ENCODE measurements at places on chromosomes 6 and 20.

DNA sequence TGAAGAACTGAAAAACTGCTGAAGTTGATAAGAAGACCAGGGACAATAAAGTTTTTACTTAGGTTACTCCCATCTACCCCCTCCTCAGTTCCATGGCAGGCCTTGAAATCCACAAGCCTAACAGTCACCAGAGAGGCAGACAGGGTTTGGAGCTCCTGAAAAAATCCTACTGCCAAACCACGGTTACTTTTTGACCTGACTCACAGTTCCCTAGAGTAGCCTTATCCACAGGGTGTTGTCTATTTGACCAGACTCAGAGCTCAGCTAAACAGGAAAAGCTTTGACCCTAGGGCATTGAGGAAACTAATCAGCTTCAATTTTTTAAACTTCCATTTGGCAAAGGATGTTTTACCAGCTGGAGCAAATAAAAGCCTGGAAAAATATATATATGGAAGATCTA is 257.7 kb upstream of the NT5E start:
- DNase-seq, result no peak

DNA sequence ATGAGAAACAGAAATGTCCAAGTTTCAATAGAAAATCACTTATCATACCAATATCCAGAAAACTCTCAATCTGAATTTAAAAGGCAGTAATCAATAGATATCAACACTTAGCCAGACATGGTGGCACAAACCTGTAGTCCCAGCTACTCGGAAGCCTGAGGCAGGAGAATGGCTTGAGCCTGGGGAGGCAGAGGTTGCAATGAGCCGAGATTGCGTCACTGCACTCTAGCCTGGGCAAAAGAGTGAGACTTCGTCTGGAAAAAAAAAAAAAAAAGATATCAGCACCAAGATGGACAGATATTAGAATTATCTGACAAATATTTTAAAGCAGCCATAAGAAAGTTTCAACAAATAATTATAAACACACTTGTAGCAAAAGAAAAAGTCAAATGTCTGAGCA is 47.0 kb downstream of the TCP11 start:
- no peak for DNase-seq

DNA sequence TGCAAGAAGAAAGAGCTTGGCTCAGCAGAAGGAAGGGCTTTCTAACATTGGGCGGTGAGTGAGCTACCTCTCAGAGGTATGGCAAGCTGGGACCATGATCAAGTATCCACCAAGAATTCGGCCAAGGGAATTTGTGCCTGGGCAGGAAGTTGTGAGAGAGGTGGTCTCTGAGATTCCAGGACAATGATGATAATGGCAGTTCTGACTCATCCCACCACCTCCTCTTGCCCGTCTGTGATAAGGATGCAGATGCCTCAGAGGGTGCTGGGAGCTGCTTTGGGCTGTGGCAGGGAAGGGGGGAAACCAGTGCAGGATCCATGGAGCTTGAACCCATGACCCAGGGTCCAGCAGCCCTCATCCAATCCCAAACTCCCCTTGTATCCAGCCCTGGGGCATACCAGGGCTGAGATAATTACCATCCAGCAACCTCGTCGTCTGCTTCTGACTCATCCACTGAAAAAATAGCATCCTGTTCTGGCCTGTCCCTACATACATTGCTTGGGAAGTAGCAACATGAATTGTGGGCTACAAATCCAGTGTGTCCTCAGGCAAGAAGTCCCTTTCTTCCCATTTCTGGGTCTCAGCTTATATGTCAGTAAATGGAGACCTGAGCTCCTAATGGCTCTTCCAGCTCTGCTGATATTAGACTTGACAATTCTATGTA is 5.9 kb downstream of the TGM6 start:
- no peak for DNase-seq

GRCh38 chr6:156931283-156931682 is 154.1 kb downstream of the ARID1B start:
- DNase-seq, result no peak

- DNase-seq, result no peak
Observed at GRCh38 chr6:163675611-163676010, 261.1 kb downstream of the QKI start.

DNA sequence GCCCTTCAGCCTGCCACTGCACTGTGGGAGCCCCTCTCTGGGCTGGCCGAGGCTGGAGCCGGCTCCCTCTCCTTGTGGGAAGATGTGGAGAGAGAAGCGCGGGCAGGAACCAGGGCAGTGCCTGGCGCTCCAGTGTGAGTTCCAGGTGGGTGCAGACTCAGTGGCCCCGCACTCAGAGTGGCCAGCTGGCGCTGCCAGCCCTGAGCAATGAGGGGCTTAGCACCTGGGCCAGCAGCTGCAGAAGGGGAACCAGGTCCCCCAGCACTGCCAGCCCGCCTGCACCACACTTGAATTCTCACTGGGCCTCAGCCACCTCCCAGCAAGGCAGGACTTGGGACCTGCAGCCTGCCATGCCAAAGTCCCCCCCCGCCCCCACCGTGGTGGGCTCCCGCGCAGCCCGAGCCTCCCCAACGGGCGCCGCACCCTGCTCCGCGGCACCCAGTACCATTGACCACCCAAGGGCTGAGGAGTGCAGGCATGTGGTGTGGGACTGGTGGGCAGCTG is 205.9 kb downstream of the CLVS2 start:
- DNase-seq, result no peak

DNA sequence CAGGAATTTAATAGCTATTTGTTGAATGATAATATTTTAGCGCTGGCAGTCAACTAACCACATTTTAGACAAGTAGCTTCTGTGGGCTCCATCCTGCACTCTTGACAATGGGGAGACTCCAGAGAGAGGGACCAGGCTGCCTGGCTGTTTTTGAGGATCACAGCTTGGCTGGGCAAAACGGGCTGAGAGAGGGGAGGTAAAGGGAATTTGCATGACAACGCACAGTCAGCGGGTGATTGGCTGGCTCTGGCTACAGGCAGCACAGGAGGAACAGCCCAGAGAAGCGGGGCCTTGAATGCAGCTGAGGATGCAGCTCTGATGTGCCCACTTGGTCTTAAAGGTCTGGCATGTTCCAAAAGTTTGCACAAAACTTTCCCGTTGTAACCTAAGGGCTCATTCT is 41.2 kb downstream of the LRFN2 start:
- no peak for DNase-seq

DNA sequence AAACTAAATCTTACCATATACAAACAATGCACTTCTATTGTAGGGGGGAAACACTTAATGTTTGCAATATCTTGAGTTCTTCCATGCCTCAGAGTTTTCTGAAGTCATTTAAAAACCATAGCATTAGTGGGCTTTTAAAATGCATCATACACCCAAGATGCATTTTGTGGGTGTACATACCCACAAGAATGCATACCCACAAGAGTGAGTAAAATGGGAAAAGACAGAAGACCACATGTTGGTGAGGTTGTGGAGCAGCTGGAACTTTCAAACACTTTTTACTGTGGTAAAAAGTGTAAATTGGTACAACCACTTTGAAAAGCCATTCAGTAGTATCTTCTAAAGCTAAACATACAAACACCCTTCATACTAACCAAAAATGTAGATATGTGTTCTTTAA is 57.5 kb downstream of the CYB5R4 start:
- no peak for DNase-seq

DNA sequence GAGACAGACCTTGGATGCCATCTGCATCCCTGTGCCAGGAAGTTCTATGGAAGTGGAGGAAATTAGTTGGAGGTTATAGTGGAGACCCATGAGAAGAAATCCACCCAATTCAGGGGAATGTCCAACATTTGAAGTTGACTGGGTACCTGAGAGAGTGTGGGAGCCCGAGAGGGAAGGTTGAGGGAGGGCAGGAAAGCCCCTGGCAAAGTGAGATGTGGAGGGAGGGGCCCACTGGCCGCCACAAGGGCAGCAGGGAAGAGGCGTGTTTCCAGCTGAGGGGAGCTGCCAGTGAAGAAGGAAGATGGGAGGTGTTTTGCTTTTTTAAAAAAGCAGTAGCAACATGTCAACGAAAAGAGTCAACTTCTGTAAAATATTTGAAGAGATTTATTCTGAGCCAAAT is 16.3 kb upstream of the SERPINB9 start:
- no peak for DNase-seq

DNA sequence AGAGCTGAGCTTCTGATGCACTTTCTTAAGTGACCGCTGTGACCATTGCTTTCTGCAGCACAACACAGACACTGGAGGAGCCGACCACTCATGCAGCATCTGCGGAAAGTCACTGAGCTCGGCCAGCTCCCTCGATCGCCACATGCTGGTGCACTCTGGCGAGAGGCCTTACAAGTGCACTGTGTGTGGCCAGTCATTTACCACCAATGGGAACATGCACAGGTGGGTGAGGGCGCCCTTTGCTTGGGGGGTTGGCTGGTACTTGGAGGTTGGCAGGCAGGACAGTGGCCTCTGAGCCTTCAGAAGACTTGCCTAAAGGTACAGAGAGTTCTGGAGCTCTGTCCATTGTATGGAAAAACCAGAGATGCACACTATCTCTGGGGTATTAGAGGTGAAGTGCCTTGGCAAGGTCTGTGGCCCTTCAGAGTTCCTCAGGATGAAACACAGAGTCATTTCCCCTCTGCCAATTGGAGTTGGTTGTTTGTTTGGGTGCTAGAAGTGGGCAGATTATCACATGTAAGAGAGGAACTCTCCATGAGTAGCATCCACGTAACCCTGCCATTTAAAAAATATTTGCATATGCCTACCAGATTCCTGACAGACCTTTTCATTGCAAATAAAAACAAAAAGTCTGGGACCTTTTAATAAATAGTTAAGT is 81.5 kb downstream of the RREB1 start:
- no peak for DNase-seq

GRCh38 chr6:37029249-37029971 is 24.0 kb downstream of the FGD2 start:
- DNase-seq, result no peak

GRCh38 chr6:108115598-108116058 is 41.1 kb upstream of the OSTM1 start:
- no peak for DNase-seq

DNA sequence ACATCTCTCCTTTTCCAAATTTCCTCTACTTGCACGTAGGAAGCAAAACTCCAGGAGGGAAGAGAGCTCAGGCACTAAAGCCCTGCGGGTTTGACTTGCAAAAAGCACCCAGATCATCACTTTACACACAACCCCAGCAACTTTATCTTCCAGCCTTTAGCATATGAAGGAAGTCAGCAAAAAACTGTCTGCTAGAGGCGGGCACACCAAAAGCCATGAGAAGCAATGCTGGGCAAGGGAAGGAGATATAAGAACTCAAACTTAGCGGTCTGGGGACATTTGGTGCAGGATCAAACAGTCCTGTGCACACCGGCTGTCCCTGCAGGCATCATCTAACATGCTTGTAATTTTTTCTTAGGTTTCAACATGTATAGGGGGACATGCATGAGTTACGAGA is 113.3 kb downstream of the JPH2 start:
- DNase-seq, result no peak

GRCh38 chr20:63573647-63574131 is 350 bp downstream of the HELZ2 start:
- DNase-seq, result no peak

DNA sequence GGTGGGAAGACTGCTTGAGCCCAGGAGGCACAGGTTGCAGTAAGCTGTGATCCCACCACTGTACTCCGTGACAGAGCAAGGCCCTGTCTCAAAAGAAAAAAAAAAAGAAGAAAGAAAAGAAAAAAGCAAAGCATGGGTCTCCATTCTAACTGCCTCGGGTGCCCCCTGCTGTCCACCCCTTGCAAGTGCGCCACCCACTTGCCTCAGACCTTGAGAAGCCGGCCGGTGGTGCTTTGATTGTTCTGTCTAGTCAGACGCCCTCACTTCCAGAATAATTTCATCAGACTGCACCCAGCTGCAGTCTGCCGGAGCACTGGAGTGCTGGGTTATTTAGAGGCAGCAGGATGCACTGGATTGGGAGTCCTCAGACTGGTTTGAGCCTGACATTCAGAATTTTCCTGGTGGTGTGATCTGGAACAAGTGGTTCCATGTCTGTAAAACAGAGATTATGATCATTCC is 17.6 kb upstream of the TM9SF4 start:
- DNase-seq, result peak; percentile 49

DNA sequence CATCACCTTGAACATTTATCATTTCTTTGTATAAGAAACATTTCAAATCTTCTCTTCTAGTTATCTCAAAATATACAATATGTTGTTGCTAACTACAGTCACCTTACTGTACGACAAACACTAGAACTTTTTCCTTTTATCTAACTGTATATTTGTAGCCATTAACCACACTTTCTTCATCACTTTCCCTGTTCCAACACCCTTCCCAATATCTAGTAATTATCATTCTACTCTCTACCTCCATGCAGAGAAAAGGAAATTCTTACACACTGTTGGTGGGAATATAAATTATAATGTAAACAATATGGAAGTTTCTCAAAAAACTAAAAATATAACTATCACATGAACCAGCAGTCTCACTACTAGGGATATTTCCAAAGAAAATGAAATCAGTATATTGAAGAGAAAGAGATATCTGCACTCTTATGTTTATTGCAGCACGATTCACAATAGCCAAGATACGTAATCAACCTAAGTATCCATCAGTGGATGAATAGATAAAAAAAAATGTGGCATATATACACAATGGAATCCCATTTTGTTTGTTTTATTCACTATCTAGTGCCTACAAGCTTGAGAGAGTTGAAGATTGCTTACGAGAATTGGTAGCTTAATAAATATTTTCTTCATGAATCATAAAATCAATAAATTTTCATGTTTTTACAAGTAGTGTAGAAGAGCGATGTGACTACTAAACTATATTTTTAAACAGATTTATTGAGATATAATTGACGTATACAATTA is 2.4 kb downstream of the RHAG start:
- DNase-seq, result no peak

- no peak for DNase-seq
Observed at GRCh38 chr6:118494091-118494490, 54.0 kb upstream of the PLN start.

DNA sequence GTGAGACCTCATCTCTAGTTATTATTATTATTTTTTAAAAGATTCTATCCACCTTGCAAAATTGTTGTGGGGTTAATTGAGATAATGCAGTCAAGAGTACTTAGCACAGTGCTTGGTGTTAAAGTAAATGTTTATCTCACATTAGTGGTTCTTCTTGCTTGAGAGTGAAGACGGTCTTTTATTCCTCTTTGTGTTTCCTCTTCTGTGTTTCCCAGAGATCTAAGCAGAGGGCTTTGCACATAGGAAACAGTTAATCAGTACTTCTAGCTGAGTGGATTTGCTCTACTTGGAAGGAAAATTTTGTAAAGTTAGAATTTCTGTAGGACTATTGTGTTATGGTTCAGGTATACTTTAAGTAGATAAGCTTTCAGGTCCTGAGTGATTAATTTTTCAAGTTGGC is 3.5 kb downstream of the ARMC2 start:
- no peak for DNase-seq

DNA sequence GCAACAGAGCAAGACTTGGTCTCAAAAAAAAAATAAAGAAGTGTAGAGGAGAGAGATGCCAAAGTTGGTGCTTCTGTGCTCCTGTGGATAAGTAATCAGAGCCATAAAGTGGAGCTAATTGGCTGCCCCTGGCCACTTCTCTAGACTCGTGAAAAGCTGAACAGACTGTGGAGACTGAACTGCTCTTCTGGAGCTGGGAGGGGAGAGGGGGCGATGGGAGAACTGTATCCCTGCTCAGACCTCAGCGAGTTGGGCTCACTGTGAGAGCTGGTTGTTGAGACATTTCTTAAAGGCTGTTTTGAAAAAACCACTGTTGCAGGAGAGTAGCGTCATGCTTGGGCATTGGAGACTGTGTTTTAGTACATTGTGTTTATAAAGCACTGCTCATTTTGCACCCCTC is 125.7 kb downstream of the TCP11 start:
- no peak for DNase-seq

Measured in activated T-helper 1 cell treated with Interleukin-2 at 50 U/mL for 16 hours (primary cell).